ENCODE measurements at places on chromosomes 2 and 18.

- no peak for DNase-seq
These were observed 247.6 kb downstream of the DLGAP1 start for GRCh38 chr18:4207383-4207985.

GRCh38 chr2:32559136-32559535, 68.7 kb upstream of the TTC27 start:
- no peak for DNase-seq

DNA sequence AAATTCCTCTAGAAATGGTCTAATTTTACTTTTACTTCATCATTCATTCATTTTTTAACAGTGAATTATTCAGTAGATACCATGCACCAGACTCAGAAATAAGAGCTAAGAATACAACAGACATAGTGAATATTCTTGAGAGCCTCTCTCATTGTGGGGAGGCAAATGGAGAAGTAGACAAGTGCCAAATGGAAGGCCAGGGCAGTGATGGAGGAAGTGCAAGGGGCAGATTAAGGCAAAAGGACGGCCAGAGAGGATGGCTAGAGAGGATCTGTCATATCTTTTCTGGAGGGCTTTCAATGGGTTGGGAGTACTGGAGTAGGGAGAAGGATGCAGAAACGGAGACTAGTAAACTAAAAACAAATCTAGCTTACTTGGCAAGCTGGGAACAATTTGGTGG, 19.0 kb upstream of the RMDN2 start:
- DNase-seq: no peak

DNA sequence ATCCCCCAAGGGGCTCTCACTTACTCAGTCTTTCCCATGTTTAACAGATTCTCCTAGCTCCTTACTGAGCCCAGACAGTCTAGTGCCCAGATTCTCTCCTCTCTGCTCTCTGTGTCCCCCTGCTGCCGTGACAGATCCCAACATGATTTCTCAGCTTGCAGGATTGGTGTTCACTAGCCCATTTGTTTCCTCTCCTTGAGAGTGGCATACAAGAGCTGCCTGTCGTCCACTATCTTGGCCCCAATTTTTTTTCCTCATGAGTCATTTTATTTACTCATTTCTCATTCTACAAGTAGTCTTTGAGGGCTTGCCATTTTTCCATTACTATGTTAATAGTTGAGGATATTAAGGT, 199.9 kb upstream of the FN1 start:
- DNase-seq: no peak
